Adrenal gland (tissue), 19 donors: ENCODE measurements at places on chromosomes 5 and 9. TPM values are rescaled to one million over a fixed set of nuclear protein-coding genes. Genes with fewer than 3 reads are reported as not detected.

The CDKN2AIPNL gene
- 28.2 TPM for total RNA-seq

DNA sequence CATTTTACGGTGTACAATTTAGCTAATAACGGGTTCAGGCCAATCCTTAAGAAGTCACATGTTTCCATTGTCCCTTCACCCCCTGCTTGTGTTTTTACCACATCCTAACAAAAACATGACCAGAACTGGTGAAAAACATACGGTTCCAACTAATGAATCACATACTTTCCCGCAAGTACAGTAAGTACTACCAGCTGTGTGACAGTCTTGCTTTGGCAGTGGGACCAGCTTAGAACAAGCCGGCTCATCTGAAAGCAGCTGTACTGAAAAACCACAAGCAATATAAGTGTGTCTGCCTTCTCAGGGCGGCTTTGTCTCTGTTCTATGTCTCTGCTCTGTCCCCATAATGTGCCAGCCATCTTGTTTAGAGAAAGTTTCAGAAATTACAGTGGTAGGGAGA lies 242.5 kb downstream of the BNC2 start:
- H3K36me3 ChIP-seq: no peaks in the 10 kb centered on the region
- H3K27me3 ChIP-seq: no peaks in the 10 kb centered on the region
- H3K4me3 ChIP-seq: no peak overlapping the region
- no peak overlapping the region for H3K27ac ChIP-seq
- no peaks in the 10 kb centered on the region for H3K4me1 ChIP-seq
- no peak for DNase-seq

- no peaks in the 10 kb centered on the region for H3K4me1 ChIP-seq
- DNase-seq: no peak
- H3K36me3 ChIP-seq: no peaks in the 10 kb centered on the region
- H3K4me3 ChIP-seq: no peak overlapping the region
These were observed 257.5 kb downstream of the AGTPBP1 start for GRCh38 chr9:85484235-85484634.

DNA sequence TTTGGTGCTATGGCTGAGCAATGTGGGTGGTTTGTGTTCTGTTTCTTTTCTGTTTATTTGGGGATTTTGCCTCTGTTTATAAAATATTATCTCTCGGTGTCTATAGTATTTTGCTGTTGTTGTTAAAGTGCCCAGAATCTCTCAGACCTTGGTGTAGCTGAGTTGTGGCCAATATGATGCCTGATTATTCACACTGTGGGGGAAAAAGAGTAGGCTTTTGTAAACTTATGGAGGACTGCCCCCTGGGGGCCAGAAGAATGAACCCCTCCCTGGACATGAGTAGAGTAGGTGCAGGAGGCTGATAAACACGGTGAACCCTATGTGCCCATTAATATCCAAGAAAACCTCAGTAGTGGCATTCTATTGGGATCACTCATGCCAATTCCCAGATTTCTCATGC lies 49.0 kb upstream of the DPYSL3 start:
- H3K27ac ChIP-seq: no peak overlapping the region
- H3K27me3 ChIP-seq: no peaks in the 10 kb centered on the region
- peak; percentile 53 for DNase-seq
